ENCODE measurements at places on chromosomes 16 and 17.

- no peak for DNase-seq
Observed at GRCh38 chr17:73968680-73969079, 234.8 kb upstream of the RPL38 start.

DNA sequence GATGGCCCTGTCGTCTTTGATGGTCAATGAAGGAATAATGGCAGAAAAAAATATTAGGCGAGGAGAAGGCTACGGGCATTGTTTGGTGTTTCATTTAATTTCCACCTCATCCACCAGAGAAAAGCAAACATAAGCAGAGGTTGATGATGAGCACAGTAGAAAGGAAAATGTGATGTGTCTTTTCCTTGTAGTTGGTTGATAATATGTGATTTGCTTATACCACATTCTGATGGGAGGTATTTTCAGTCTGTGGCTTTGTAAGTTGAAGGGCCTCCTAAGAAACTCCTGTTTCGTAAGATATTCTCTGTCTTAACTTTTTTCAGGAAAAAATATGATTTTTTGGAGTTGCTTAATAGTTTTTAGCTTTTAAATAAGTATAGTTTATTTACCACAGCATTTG, 215.7 kb downstream of the PRKCA start:
- DNase-seq: no peak

- DNase-seq: peak; percentile 22
Observed at GRCh38 chr17:47620503-47621245, 29.0 kb upstream of the KPNB1 start.

DNA sequence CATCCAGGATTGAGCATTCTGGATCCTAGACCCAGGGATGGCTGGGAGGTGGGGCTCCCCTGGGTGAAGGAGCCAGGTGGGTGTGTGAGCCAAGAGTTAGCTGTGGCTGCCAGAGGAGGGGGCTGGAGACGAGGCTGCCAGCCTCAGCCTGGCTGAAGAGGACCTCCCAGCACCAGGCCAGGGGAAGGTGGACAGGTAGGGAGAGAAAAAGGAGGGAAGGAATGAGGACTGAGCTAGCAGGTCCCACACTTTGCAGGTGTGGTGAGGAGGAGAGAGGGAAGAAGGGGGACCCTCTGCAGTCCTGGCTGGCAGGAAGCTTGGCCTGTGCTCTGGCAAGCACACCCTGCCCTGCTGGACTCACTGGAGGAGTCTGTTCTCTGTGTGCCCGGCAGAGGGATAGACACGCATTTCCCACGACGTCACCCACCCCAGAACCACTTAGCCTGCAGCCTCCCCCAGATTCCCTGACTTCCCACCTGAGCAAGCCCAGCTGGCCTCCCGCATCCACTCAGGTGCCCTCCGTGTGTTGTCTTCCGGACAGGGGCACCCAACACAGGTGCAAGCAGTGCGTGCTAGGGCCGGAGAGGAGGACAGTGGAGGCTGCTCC, 42.0 kb downstream of the SOCS3 start:
- DNase-seq: no peak

GRCh38 chr17:50261051-50261915, 13.0 kb upstream of the TMEM92 start:
- no peak for DNase-seq

DNA sequence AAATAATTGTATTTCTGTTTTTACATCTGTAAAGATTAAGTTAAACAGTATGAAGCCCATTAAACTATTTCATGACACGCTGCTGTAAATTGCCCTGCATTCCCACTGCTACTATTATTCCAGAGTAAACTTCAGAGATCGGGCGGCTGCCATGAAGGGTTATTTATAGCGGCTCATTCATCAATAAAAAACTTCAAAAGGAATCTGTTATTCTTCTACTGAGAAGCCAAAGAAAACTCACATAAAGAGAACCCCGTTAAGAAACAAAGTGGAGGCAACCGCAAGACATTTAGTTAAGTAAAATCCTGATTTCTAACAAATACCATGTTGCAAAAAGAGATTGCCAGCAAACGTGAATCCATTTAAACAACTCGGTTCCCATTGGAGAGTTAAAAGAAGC, 16.4 kb downstream of the FOXL1 start:
- no peak for DNase-seq

DNA sequence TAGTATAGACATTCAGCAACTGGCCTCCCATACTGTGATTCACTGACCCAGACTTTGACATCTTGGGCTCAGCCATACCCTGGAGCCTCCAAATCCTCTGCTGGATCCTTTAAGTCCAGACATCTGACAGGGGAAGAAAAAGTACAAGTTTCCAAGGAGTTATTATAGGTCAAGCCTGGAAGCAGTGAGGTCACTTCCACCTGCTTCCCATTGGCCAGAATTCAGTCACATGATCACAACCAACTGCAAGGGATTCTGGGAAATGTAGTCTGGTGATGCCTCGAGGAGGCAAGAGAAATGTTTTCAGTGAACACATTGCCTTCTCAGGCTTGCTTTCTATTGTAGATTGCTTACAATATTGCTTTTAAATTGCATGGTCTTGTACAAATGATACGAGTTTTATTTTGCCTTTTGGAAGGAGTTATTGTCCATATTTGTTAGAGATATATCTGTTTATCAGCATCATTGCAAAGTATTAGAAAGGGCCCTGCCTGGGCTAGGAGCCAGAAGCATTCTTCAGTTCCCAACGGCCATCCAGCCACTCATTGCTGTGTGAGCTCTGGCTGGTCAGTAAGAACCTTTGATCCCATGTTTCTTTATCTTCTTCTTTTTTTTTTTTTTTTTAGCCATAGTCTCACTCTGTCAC, 696.9 kb downstream of the WWOX start:
- DNase-seq: peak; percentile 37

- DNase-seq: no peak
Observed at GRCh38 chr17:49029801-49030200, 32.6 kb downstream of the IGF2BP1 start.

- no peak for DNase-seq
Observed at GRCh38 chr16:82628088-82628423, 1.3 kb downstream of the CDH13 start.

DNA sequence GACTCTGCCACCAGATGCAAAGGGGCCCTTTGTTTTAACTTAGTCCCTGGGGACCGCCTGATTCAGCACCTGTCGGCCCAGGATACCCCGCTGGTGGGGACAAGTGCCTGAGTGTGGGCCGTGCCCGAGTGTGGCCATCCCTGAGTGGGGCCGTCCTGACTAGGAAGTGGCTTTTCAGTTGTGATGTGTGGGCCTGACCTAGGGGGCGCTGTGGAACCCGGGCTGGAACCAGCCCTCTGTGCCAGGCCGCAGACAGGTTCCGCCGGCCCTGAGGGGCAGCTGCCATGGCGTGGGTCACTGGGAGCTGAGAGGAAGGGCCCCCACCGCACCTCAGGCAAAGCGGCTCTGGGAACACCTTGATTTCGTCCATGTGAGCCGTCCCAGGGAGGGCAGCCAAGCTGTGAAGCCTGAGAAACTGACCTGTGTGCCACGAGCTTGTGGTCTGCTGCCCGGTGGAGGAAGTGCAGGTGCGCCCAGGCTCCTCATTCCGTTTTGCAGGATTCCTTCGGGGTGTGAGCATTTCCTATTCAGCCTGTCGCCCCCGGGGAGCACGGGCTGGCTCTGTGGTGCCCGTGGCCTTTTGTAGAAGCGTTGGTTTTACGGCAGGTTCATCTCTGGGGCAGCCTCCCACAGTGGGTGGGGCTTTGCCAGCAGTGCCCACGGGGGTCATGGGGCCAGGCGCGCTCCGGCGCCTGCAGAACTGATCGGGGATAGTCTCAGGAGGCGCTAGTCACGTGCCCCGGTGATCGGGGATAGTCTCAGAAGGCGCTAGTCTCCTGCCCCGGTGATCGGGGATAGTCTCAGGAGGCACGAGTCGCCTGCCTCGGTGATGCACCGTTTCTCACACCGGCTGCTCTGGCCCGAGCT, 5.3 kb downstream of the RPL13 start:
- peak; percentile 38 for DNase-seq

DNA sequence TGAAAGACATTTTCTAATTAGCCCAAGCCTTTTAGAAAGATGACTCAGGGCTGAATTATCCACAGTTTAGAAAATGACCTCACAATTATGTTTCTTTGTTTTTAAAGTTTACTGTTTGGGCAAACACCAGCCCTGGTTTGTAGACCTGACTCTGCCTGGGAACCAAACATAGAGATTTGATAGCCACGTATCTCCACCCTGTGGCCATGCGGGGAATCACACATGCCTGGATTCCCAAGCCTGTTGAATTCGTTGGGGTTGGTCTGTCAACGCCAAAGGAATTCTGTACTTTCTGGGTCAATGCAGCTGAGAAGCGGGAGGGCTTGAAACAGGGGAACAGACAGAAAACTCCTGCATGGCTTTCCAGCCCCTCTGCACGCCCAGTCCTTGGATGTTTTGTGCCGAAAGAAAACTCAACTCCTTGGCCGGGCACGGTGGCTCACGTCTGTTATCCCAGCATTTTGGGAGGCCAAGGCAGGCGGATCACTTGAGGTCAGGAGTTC, 26.9 kb downstream of the CD300A start:
- peak; percentile 71 for DNase-seq

- no peak for DNase-seq
Observed at GRCh38 chr16:21620592-21620991, 21.2 kb downstream of the METTL9 start.

- no peak for DNase-seq
Observed at GRCh38 chr16:85750146-85750826, 610 bp downstream of the C16orf74 start.

GRCh38 chr16:67403976-67404555, 10.8 kb upstream of the TPPP3 start:
- DNase-seq: no peak

GRCh38 chr16:27547134-27547533, 2.6 kb downstream of the GTF3C1 start:
- DNase-seq: no peak

- no peak for DNase-seq
Observed at GRCh38 chr16:11020792-11021551, 76.6 kb downstream of the CLEC16A start.

- DNase-seq: no peak
Observed at GRCh38 chr16:57102888-57103851, 10.8 kb downstream of the CPNE2 start.

DNA sequence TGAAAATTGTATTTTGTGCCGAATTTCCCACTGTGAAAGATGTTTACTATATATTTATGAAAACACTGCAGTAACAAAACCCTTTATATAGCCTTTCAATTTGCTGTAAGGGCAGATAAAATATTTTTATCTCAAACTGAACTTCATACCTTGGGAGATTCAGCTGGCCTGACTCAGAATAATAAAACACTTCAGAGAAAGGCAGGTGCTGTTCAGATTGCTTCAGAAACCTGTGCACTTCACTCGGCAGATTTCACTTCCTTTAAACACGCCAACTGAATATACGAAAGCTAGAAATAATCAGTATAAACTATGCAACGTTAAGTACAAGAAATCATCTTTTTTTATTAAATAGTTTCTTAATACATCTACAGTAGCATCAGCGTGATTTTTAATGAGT, 839.1 kb upstream of the RBFOX1 start:
- no peak for DNase-seq

GRCh38 chr16:65988024-65988595, 378.4 kb upstream of the CDH5 start:
- no peak for DNase-seq

DNA sequence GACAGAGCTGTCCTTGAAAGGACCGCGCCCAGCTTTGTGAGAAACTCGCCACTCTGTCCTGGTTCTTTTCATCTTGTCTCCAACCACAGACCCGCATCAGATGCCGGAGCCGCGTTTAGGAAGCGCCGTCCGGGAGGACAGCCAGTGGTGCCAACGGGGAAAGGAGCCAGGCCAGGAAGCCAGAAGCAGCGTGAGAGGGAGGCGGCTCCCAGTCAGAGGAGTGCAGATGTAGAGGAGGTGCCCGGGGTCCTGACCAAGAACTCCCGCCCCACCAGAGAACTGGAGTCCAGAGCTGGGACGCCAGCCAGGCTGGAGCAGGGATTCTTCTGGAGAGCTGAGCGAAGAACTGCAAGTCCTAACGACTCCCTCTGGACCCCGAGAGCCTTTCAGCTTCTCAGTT, 49.3 kb upstream of the TNRC6C start:
- DNase-seq: no peak

- no peak for DNase-seq
Observed at GRCh38 chr16:525123-525519, 2.4 kb upstream of the CAPN15 start.

DNA sequence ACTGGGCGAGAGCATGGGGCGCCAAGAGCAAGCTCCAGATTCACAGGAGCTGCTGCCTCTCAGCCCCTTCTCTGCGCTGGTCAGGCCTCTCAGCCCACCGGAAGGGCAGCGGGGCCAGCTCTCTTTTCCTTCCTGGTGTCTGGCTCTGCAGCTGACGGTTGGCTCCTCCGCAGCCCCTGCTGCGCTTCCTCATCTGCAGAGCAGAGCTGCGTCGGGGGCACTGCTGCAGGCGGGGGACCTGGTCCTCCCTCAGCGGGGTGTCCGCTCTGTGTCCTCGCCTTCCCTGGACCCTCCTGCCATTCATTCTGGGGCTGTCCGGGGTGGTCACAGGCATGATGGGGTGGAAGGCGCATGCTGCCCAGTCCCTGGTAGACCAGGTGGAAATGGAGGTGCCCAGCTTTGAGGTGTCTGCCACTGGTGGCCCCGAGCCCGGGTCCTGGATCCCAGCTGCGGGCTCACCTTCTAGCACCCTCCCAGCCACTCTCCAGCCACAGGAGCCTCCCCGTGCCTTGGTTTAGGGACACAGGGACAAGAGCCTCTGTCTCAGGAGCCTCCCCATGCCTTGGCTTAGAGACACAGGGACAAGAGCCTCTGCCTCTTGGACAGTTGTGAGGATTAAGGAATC, 84.8 kb downstream of the IRF8 start:
- DNase-seq: no peak

GRCh38 chr17:57311281-57312216, 55.2 kb downstream of the MSI2 start:
- no peak for DNase-seq

DNA sequence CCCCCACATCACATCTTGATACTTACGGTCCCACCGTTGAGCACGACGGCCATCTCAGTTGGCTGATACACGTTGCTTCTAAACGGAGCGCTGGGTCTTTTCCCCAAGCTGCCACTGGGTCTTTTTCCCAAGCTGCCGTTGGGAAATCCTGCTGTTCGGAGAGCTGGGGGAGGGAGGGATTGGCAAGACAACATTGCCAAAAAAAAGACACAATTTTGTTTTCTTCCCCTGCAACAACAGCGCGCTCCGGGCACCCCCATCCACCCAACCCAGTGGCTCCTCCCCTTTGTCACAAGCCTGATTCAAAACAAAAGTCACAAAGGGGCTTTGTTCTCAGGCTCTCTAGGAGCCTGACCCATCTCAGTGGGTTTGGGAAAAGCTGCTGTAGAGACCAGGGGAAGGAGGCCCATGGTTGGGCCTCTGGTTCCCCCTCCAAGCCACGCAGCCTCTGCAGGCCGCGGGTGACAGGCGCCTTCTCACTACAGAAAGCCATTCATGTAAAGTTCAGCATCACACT, 22.8 kb downstream of the GPRC5B start:
- no peak for DNase-seq

- DNase-seq: peak; percentile 1
Observed at GRCh38 chr17:73271072-73271471, 9.4 kb upstream of the CPSF4L start.

Data from CD4-positive, alpha-beta T cell treated with Interleukin-4 for 4 hours (primary cell).